KBM-7 (cell line): ENCODE measurements at places on chromosomes 4 and X.

DNA sequence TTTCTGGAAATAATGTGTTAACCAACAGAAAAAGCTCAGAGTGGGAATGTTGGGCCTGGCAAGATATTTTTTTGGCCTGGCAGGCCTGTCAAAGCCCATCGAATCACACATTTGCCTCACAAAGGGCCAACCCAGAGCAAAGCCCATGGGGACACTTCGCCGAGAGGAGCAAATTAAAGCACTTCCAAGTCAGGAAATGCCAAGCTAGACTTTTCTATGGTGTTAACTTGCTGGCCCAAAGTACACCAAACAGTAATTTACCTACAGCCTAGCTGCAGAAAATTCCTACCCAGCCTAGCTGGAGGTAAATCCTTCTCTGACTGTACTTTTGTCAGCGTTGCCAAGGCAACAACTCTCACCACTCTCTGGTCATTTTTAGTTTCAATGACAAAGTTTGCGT is 288.6 kb upstream of the LDB2 start:
- no peak for DNase-seq

DNA sequence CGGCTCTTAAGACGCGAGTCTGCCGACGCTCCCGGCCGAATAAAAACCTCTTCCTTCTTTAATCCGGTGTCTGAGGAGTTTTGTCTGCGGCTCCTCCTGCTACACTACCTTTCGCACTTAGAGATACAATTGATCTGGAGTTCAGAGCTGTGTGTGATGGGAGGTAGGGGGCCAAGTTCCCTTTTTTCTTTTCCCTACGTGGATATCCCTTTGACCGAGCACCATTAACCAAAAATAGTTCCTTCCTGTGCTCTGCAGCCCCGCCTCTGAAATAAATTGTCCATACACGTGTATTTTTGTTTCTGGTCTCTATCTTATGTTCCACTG is 555 bp upstream of the PGM2 start:
- DNase-seq = peak; percentile 92

DNA sequence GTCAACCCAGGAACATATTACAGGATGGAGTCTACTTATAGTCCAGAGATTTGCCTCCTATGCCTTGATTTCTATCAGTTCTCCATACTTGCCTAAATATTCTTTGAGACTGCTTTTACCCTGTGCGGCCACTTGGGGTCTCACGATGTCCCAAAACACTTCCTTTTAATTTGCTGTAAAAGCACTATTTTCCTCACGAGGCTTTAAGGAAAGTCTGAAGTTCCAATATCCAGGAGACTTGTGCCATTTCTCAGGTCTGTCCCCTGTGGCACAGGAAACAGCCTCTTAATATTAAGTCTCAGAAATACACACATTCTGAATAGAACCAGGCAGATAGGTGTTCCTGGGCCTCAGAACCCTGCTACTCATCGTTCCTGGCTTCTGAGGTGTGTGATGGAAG is 142.9 kb downstream of the TMEM164 start:
- DNase-seq = peak; percentile 56

DNA sequence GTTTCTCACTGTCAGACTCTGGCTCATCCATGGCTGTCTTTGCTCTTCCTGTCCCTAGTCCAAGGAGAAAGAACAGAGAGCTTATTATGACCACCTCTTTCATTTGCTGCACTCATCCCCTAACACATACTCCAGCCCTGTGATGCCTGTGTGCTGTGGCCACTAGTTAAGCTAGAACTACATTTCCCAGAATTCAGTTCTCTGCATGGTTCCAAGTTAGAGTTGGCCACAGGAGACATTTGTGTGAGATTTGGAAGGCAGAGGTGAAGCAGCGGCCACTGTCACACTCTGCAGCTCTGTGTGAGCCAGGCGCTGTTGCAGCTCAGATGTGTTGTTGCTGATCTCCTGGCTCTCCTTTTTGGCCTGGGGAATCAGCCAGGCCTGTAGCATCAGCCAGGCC is 188.2 kb upstream of the ATP6AP2 start:
- no peak for DNase-seq

DNA sequence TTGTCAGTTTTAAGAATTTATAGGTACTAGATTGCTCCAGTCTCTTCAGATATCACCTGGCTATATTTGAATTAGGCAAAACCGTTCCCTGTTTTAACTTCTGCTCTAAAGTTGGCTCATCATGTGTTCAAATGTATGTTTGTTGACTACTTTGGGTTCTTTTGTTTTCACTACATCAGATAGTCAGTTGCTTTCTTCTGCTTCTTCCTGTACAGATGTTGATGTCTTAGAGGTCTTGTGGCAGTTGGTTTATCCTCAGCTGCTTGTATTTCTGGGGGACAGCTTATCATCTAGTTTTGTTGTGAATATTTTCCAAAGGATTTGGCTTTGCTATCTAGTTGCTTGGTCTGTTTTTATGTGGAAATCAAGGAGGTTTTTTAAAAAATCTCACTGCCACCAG is 28.0 kb downstream of the TBC1D19 start:
- DNase-seq = no peak

DNA sequence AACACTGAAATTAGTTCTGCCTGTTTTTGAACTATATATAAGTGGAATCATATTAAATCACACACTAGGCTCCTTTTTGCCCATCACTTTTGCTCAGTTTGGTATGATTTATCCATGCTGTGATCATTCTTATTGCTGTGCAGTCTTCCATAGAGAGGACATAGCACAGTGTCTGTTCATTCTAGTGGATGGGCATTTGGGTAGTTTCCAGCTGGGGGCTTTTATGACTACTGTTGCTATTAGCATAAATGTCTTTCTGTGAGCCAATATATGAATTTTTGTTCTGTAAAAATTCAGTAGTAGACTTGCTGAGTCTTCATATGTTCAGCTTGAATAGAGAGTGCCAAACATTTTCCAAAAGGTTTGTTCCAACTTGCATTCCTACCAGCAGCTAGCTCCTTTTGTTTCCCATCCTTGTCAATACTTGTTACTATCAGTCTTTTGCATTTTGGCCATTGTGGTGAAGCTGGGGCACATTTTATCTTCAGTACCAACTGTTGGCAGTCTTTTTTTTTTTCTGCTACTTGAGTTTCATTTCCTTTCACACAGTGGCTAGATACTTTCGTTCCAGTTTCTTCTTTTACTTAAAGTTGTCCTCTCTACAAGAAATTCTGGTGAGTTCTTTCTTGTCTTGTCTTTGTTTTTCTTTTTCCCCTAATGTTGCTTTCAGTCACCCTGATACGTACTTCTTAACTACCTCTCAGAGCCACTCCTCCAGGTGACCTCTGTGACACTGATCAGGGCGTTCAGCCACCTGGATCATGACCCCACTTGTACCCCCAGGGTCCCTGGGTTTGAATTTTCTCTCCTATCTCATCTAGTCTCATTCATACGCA is 87.0 kb downstream of the ANXA3 start:
- no peak for DNase-seq

DNA sequence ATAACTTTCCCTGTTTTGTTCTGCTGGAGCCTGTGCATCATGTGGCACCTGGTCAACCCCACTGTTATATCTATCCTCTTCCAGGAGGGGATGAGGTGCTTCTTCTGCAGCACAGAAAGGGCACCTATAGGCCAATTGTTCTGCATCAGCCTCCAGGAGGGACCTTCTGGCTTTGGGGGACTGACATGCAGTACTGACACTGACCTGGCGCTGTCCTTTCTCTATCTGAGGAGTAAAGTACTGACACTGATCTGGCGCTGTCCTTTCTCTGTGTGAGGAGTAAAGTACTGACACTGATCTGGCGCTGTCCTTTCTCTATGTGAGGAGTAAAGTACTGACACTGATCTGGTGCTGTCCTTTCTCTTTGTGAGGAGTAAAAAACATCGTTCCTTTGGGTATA is 498.4 kb downstream of the PACRGL start:
- no peak for DNase-seq

GRCh38 chr4:164239976-164240375 is 514.0 kb upstream of the SMIM31 start:
- DNase-seq = no peak

DNA sequence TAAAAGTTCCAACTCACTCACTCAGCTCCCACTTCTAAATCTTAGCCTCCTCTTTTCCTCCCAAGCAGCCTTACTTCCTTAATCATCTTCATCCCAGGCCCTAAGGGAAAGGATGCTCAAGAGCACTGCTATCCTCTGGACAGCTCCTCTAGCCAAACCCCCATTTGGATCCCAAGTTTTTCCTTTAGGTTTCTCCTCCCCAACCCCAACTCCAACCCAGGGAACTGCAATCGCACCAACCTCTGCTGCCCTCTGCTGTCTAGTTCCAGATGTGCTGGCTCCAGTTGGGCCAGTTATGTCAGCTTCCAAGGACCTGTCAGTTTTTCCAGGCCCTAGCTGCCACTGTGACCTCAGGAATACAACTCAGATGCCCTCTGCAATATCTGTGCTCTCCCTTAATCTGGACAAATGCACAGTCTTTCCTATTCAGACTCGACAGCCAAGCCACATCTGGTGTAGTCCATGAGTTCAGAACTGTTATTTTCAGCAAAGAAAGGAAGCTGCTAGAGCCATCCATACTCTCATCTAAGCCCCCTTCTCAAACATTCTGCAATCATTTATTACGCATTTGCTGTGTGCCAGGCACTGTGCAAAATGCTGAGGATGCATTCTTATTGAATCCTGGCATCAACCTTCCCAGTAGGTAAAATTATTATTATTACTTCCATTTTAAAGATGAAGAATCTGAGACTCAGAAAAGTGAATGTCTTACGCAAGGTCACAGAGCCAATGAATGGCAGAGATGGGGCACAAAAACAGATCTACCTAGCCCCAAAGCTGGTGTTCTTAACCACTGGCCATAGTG is 12.3 kb upstream of the XPNPEP2 start:
- peak; percentile 73 for DNase-seq

DNA sequence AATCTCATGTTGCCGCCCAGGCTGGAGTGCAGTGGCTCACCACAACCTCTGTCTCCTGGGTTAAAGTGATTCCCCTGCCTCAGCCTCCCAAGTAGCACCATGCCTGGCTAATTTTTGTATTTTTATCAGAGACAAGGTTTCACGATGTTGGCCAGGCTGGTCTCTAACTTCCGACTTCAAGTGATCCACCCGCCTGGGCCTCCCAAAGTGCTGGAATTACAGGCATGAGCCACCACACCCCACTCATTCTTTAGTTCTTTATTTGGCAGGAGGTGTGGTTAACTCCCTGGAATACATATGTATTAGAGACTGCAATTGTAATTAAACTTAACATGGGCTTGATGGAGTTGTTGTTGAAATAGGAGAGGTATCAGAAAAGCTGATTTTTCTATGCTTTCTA is 1396.9 kb upstream of the IGFBP7 start:
- DNase-seq = no peak

DNA sequence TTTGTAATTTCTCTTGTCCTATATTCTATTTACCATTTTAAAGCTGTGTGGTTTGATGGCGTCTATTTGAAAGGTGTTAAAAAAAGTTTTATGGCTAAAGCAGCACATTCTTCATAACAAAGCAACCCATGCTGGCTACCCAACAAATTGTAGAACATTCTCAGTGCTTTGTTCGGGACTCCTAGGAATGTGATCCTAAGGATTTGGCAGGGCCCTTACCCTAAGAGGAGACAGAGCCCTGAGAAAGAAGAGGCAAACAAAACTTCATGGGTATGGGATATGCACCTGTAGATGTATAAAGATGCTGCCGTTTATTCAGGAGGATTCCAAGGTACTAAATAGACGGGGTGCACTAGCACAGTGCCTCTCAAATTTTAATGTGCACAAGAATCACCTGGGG is 370.8 kb upstream of the DIPK2B start:
- no peak for DNase-seq

DNA sequence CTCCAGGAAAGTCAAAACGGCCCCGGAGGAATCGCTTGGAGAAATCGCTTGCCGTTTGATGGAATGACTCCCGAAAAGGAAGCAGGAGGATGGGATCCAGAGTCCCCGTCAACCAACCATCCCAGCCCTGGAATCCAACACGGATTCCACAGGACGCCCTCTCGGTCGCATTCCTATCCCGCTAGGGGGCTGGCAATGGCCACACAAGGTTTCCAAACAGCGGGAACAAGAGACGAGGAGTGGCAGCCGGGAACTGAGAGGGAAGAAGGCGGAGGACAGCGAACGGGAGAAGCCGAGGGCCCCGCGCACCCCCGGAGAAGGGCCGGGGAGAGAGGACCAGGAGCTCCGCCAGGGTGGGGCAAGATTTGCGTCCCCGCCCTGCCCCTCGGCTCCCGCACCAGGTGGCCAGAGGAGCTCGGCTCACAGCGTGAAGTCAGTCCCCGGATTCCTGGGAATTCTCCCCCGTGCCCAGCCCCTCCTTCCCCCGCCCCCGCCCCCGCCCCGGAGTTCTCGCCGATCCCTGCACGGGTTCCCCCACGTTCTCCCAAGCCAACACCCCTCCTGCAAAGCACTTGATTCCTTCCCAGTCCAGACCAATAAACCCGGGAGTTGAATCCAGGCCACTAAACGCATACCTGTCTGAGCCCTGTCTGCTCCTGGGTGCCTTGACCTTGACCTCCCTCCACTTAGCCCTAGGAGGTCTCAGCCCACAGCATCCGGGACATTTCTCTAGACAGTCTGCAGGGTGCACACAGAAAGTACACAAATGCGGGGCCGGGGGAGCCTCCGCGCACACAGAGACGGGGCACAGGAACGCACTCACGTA is 1.4 kb downstream of the PDZD4 start:
- DNase-seq = no peak
